ENCODE measurements at places on chromosomes 3 and 15.

DNA sequence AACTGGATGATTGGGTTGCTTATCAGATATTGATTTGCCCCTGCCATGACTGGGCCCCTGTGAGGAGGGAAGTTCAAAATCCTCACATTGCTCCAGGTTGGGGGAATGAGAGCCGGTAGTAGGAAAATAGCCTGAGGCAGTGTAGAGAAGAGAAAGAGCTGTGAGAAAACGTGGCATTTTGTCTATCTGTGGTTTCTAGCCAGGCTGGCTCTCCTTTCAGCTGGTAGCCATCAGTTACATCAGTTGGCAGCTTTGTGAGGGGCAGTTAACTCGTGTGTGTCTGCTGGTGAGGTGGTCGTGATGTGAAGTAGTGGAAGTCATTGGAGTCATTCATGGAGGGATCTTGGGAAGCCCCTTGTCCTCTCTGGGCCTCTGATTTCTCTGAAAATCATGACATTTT, 5.2 kb downstream of the ESYT3 start:
- no peak for DNase-seq

- DNase-seq: no peak
These were observed 25.3 kb downstream of the LPP start for GRCh38 chr3:188179006-188179966.

GRCh38 chr3:194766845-194767244, 81.2 kb downstream of the FAM43A start:
- no peak for DNase-seq

GRCh38 chr3:119356646-119357045, 62.5 kb downstream of the ARHGAP31 start:
- no peak for DNase-seq

GRCh38 chr15:48905847-48906246, 27.9 kb downstream of the EID1 start:
- no peak for DNase-seq

GRCh38 chr3:139318431-139318816, 25.4 kb upstream of the MRPS22 start:
- DNase-seq: no peak

DNA sequence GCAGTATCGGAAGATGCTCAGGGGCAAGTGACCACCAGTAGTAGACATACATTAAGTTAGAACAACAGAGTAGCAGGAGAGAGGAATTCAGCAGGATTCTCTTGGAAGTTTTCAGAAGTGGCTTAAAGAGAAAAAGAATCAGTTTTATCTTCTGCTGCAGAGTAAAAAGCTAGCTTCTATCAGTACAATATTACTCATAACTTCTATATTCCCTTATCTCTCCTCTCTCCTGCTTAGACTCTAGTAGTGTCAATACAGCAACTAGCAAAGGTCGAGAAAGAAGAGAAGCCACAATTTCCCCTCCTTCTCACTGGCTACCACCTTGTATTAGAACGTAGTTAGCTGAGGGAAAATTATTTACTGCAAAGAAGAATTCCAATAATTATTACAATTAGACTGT, 539.7 kb downstream of the DIPK2A start:
- no peak for DNase-seq

DNA sequence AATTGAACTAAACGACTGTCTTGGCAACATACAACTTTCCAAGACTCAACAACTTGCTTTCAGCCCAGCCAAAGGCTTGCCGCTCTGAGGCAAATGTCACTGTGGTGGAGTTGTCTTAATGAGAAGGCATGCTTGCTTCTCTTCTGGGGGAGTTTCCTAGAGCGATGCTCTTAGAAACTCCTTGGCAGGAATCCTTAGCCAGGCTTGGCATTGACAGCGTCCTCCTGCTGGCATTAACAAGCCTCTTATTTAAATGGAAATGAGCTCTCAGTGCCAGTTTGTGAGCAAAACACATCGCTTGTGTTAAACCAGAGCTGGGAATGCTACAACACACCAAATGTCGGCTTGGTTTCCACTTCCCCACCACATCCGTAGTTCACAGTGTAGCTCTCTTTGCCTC, 265.5 kb upstream of the TPRG1 start:
- DNase-seq: no peak

- DNase-seq: no peak
These were observed 111.9 kb upstream of the CHD2 start for GRCh38 chr15:92788196-92788595.
